ENCODE measurements at places on chromosomes 6 and 20.

DNA sequence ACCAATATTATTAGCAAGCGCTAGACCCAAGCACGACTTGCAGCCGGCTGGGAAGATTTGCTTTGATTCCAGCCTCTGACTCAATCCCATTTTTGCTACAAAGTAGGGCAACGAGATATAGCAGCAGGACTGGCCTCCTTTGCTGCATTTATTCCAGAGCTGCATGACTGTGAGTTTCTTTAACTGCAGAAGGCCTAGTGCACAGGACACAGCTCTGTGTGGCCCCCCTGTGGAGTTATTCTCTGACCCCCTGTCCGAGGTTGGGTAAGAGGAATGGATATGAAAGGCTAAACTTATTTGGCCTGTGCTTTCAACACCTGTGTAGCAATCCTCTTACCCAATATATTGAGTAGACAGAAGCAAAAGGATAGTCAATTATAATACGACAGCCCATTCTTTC is 133.3 kb upstream of the SPTLC3 start:
- DNase-seq: no peak

DNA sequence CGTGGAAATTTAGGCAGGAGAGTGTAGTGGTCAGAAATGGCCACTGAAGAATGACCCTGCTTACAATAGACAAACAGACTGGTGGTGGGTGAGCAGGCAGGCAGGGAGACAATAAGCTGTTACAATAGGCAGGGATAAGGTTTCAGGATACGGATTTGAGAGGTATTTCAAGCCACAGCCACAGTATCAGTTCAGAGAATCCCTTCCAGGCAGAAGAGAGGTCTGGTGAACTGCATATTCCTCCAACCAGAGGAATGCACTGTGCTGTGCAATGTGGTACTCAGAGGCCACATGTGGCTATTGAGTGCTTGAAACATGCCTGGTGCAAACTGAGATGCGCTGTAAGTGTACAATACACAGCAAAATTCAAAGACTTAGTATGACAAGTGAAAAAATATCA is 20.6 kb downstream of the RMND1 start:
- DNase-seq: no peak

GRCh38 chr20:54514028-54514607 is 38.7 kb downstream of the DOK5 start:
- no peak for DNase-seq

DNA sequence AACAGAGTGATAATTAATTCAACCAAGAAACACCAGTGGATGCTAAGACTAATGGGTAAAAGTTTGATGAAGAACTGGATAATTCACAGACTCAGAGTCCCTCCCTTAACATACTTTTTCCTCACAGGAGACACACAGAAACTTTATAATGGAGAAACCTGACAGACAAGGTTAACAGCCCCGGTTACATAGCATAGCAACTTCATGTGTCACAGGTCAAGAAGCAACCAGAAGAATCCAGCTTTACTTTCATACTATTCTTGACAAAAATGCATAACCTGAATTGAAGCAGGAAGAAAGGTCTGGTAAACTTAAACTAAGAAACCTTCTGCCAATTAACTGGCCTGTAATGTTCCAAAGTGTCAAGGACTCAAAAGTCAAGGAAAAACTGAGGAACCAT is 375.9 kb downstream of the RNF144B start:
- DNase-seq: no peak

DNA sequence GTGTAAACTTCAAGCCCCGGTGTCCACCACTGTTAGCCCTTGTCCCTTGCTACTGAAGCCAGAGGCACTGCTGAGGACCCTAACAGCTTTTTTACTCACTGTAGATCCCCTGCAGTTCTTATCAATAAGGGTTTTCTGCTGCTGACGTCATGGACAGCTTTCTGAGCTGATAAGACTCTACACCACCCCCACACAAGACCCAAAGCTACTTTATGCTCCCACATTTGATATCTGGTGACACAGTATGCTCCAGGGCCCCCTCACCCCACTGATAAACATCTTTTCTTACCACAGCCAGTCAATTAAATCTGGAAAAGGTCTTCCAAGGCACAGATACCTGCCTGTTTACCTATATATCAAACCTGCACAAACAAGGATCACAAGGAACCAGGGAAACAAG is 65.3 kb downstream of the NUS1 start:
- no peak for DNase-seq

- no peak for DNase-seq
Measured at GRCh38 chr6:147559006-147559405, 50.5 kb downstream of the SAMD5 start.

DNA sequence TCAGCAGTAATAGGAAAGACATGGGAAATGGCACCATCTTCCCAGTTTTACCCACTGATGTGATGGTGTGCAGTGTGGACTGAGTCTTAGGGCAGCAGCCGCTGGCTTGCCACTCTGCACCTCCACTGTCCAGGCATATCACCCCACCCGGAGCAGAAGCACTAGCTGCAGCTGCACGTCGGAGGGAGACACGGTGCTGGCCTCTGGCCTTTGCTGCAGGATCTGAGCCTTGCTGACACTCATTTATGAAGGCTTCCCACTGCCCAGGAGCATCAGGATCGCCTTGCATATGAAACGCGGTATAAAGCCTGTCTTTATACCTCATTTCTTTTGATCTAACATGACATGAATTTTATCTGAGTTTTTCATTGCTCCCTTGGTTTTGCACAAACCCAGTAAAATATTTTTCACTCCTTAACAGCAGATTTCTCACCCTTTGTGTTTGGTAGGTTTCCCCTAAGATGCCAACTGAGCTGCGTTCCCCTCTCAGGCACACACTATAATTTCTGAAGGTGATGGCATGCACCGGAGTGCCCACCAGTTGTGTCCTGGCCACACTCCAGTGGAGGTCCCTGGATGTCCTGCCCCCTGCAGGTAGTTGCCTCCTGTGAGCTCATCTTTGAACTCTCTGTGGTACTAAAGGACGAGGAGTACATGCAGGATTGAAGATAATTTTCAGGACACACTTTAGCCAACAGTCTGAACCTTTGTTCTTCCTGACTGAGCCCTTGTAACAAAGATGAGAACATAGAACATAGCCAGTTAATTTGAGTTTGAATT is 9.0 kb upstream of the EXOC2 start:
- no peak for DNase-seq

GRCh38 chr20:63602321-63602720 is 24.6 kb downstream of the GMEB2 start:
- DNase-seq: no peak

GRCh38 chr6:55450005-55450404 is 122.7 kb downstream of the GFRAL start:
- DNase-seq: no peak

DNA sequence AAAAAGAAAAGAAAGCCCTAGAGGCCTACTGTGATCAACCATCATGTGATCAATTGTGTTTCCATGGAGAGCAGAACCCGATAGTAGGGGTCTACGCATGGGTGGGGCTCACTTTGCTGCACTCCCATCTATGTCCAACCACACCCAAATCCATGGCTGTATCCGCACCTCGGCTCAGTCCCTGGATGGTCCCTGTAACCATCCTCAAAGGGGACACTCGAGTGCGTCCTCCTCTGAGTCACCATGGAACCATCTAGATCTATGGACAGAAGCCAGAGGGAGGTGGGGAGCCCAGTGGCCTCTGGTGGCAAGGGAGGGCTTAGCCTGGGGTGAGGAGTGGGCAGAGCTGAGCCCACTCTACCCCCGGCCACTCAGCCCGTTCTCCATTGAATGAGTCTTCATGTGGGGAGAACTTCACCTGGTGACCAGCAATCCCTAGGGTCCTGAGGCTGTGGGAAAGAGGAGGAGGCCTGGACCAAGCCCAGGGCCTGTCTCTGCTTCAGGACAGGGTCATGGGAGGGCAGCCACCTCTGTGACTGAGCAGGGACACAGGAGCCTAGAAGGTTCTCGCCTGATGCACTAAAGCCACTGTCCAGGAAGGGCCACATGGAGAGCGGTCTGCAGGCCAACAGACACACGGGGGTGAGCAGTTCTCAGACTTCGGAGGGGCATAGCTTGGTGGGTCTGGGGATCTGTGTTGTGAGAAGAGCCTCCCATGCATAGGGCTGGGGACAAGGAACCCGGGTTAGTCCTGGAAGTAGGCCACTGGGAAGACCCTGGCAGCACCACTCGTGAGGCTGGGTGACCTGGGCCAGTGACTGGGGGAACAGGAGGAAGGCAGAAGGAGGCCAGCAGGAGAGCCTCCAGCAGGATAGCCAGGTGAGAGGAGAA is 19.3 kb downstream of the RAET1L start:
- no peak for DNase-seq

DNA sequence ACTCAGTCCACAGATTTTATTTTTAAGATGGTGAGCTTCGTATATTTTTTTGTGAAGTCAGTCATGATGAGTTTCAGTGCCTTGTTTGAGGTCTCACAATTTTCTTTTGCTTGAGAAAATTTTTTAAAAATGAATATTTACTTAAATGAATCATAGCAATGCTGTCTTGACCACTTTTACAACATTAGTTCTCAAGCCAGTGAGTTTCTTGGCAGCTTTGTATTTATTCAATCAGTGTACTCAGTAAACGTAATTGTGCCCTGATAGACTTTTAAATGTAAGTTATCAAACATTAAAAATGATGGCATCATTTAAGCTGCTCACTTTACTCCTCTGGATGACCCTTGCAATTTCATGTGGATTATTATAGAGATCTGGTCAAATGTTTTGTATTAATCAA is 261.4 kb downstream of the KHDC1L start:
- DNase-seq: no peak

DNA sequence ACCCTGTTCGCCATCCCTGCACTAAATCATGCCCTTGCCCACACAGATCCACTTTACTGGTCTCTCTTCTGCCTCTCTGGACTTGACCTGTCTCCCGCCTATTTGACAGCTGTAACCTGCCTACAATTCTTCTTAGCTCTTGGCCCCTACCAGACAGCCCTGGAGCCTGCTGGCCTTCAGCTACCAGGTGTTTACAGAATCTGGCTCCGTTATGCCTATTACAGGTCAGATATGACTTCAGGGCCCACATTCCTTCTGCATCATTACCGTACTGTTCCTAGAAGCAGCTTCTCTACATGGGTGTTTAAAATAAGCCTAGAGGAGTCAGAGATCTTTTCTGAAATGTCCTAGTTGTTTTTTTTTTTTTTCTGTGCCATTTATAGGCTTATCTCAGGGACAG is 45.4 kb upstream of the CCN6 start:
- no peak for DNase-seq

DNA sequence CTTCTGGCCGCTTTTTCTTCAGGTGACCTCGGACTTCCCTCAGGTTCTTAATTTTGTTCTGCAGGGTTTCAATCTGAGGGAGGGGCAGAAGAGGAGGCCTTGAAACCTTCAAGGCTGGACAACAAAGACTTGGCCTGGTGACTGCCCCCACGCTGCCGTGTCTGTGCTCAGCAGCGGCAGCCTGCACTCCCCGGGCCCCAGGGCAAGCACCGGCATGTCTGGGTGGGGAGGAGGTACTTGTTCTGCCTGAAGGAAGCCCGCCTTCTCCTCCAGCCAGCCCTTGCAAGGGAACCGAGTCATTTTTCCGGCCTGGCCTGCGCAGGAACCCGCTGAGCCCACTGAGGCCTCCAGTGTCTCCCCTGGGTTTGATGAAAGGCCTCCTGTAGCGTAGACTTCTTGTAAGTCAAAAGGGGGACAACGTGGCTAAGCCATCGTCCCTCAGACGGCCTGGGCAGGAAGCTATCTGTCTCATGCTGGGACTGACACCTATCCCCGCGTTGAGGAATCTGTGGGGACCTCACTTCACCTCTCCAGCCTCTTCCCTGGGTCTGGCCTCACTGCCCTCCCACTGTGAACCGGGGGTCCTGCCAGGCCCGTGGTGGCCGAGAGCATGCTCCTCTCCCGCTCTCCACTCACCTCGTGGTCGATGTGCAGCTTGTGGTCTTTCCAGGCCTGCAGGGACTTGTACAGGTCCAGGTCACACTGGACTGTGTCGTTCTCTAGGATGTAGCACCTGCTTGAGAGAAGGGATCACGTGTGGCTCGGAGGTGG is 119.9 kb downstream of the SULF2 start:
- no peak for DNase-seq

GRCh38 chr6:4612636-4613171 is 163.5 kb upstream of the CDYL start:
- DNase-seq: no peak

- DNase-seq: peak; percentile 72
Measured at GRCh38 chr20:2005831-2006426, 12.1 kb upstream of the PDYN start.

DNA sequence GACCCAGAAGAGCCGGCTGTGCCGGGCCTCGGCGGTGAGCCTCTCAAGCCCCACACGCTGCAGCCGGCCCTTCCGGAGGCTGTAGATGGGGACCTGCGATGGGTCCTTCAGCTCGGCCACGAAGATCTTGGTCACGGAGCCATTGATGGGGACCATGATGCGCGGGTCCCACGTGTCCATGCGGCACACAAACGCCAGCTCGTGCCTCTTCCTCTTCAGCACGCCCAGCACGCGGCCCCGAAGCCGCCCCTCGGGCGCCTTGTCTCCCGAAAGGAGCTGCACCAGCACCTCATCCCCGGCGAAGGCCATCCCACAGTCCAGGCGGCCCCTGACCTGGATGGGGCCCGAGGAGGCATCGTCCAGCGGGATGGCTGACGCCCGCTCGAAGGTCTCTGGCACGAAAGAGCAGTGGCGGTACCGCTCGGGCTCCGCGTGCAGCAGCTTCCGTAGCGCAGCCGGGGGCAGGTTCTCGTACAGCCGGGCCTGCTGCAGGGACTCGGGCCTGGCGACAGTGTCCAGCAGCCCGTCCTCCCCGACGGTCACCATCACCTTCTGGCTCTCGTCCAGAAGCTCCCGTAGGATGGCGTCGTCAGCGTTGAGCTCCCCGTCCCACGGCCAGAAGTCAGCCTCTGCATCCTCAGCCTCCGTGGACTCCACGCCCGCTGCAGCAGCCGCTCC is 8.9 kb downstream of the HELZ2 start:
- DNase-seq: no peak

DNA sequence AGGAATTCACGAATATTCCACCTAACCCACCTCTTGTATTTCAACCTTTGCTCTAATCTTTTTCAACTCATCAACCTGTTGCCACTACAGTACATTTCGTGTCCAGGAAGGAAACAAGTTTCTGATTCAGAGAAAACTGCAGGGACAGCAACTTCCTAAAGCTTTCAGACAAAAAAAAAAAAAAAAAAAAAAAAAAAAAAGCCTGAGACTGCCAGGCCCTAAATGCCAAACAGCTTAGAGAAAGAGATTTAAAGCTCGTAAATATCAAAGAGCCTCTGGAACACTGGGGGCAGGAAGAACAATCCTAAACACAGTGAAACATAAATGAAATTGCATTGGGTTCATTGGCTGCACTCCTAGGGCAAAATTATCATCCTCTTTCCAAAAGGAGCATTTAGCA is 411.2 kb upstream of the SPTLC3 start:
- DNase-seq: no peak
